ENCODE measurements at places on chromosomes 16 and 17.

DNA sequence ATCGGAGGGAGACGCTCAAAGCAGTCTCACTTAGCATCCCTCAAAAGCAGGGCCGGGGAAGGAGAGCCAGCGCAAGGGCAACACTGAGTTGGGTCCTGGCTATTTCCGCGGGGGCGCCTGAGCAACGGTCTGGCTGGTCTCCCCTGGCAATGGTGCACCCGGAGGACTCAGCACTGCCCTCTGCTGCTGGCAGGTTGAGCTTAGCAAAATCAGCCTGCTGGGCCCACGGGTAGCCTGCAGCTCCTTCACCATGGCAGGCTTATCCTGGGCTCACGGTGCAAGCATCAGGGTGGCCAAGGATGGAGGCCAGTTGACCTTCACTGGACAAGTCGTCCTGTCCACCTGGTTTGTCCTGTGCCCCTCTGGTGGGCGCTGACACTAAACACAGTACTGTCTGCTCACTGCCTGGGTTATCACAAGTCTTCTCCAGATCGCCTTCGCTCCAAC lies 14.4 kb upstream of the ALDH3A1 start:
- DNase-seq: peak; percentile 46

DNA sequence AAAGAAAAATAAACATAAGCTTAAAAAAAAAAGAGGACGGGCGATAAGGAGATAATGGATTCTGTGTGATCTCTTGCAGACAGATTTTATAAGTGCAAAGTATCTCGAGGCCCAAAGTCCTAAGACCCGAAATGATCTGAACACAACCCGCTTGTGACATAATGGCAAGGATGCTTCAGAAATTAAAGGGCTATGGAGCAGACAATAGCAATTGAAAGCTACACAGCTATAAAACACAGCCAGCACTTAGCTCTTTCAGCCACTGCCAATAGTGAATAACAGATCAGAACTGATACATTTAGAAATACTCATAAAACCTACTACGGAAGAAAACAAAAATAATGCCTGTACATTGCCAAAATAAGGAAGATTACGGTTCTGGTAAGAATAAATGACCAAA lies 117.5 kb downstream of the ZFHX3 start:
- no peak for DNase-seq

GRCh38 chr17:66635386-66636045 lies 199.4 kb upstream of the CACNG5 start:
- DNase-seq: peak; percentile 37

- DNase-seq: peak; percentile 77
Observed at GRCh38 chr17:61837175-61838051, 25.9 kb downstream of the BRIP1 start.

DNA sequence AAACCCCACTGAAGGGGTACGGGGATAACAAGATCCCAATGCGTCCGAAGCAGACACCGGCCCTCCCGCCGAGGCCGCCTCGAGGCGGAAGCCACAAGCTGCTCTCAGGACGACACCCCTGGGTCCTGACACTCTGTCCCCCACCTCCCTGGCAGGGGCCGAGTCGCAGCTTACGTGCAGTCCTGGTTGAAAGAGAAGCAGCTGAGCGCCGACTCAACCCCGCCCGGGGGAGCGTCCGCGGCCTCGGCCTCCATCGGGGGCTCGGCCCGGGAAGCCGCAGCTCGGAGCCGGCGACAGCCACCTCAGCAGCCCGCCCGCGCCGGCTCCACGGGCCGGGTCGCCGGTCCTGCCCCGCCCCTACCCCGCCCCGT lies at the start of gene WIPI1:
Gene WIPI1 (minus strand): TSS at position 329 of the 371 bp plus-strand sequence. CDS start 75 bp downstream, at position 254.
- DNase-seq: no peak

Measured in suppressor macrophage treated with lipopolysaccharide for 4 hours (primary cell).